ENCODE measurements at places on chromosomes 12 and 14.

DNA sequence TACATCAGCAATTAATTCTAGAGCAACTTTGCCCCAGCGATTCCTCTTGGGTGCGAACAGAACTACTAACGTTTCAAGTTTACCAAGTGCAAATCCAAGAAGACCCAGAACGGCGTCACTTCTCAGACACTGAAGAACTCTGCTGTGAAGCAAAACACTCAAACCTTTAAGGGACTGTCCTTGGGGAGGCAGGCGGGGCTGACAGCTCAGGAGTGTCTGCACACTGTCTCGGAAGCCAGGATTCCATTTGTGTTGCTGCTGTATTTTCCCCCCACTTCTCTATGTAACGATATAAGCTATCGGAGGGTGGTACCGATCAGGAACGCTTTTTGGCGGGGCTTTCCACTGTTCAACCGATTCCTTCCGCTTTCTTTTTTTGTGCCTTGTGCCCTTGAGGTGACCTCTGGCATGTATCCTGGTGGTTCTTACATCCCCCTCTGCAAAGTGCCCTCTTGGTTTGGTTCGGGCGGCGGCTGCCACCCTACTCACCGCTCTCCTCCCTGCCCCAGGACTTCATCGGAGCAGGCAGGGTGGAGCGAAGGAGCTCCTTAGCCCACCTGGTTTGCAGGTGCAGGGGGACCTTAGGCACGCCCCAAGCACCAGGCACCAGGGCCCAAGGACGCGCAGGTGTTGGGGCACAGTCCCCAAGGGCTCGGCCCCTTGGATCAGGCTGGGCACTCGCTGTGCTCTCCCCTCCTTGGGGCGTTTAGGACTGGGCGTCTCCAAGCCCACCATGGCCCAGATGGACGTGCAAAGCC is 19.2 kb upstream of the MLXIP start:
- H3K36me3 ChIP-seq: peaks cover 9% of the 10 kb centered on the region
- no peak for DNase-seq
- peaks cover 24% of the 10 kb centered on the region for H3K4me1 ChIP-seq

DNA sequence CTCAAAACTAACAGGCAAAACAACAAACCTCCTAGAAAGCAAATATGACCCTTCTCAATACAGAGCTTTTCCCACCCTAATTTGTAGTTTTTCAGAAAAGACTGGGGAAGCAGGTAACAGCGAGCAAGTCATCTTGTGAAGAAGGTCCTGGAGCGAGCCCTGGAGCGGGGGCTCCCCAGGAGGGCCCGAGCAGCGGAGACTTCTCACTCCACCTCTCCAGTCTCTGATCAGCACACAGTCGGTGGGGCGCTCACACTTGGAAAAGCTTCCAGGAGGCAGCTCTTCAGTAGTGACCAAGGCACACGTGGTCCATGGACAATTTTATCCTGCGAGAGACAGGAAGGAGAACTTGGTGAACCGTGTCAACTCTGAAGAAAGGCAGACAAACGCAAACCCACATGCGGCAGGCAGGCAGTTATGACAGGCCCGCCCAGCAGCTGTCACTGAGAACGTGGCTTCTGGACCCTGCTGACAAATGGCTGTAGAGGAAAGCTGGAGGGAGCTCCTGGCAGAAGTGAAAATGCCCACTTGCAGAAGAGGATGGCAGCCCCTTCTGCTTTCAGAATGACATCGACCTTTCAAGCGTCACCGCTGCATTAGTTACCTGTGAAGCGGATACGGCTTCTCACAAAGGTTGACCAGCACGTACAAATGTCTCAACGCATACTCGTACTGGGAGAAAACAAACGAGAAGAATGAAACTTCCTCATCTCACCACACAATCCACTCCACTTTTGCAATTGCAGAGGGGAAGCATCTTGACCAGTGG is 44.2 kb downstream of the LGMN start:
- H3K4me3 ChIP-seq: no peak overlapping the region
- H3K27ac ChIP-seq: no peak overlapping the region
- no peak for DNase-seq
- no peaks in the 10 kb centered on the region for H3K27me3 ChIP-seq
- H3K36me3 ChIP-seq: no peaks in the 10 kb centered on the region
- H3K4me1 ChIP-seq: peaks cover 2% of the 10 kb centered on the region

- no peak for DNase-seq
- H3K27me3 ChIP-seq: no peaks in the 10 kb centered on the region
- H3K27ac ChIP-seq: no peak overlapping the region
- no peaks in the 10 kb centered on the region for H3K4me1 ChIP-seq
- no peaks in the 10 kb centered on the region for H3K36me3 ChIP-seq
- no peak overlapping the region for H3K4me3 ChIP-seq
Observed at GRCh38 chr12:61846765-61847164, 413.4 kb upstream of the USP15 start.

DNA sequence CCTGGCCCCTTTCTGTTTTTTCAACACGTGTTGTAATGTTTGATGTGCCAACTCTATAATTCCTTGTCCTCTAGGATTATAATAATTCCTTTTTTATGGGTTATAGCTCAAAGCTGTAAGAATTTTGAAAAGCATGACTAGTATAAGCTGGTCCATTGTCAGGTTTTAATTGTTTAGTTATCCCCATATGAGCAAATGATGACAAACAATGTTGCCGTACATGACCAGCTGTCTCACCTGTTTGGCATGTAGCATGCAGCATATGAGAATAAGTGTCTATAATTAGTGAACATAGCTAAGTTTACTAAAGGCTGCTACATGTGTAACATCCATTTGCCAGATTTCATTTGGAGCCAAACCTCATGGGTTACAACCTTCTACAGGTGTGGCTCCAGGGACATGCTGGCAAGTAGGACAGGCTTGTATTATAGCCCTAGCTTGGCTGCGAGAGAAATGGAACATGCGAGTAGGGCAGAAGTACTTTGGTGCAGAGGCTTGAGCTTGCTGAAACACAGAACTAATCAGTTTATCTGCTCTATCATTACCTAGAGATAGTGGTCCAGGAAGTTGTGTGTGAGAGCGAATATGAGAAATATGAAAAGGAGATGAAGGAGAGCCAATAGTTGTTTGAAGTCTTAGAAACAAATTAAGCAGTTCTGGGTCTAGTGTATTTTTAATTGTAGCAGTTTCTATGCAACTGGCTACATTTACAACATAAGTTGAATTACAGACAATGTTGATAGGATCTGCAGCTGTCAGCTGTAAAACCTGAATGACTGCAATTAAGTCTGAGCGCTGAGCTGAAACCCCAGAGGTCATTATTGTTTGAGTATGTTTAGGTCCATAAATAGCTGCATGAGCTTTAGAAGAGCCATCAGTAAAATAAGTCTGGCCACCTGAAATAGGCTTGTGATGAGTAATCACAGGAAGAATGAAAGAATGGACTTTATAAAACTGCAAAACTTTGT is 22.6 kb upstream of the MAPKAPK5 start:
- H3K4me1 ChIP-seq: no peaks in the 10 kb centered on the region
- no peak for DNase-seq
- no peaks in the 10 kb centered on the region for H3K36me3 ChIP-seq
- H3K4me3 ChIP-seq: no peak overlapping the region
- H3K27ac ChIP-seq: no peak overlapping the region

DNA sequence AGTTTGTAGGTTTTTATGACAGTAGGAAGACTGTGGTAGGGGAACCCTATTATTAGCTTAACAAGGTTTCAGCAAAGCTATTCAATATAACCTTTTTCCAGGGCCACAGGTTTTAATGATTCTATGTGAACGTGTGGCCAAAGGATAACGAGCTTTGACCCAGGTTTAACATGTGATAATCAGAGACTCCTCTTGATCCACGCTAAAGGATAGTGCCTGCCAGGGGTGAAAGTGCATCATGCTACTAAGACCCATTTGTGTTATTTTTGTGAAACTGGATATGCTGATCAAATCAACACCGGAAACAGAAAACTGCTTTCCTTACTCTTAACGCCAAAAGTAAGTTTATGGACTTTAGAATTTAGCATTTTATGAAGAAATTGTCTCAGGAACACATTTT is 909 bp upstream of the TAOK3 start:
- DNase-seq: no peak
- peaks cover 1% of the 10 kb centered on the region for H3K4me1 ChIP-seq
- no peaks in the 10 kb centered on the region for H3K27me3 ChIP-seq
- peak overlapping the region; percentile 66 for H3K4me3 ChIP-seq
- H3K36me3 ChIP-seq: no peaks in the 10 kb centered on the region

DNA sequence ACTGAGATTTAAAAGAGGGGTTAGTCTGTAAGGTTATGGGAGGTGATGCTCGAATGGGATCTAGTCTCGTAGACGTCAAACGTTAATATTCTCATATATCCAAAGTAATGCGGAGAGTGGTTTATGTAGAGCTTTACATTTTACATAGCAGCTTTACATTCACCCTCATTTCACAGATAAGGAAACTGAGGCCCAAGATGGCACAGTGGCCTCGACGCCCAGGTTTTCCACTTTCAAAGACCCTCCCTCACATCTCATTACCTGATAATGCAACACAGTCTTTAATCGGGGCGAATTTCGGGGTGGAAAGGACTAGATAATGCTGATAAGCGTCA is 450 bp upstream of the TDG start:
- no peak for DNase-seq
- H3K4me3 ChIP-seq: peak overlapping the region; percentile 85
- peaks cover 1% of the 10 kb centered on the region for H3K36me3 ChIP-seq
- peaks cover 12% of the 10 kb centered on the region for H3K4me1 ChIP-seq

- H3K27ac ChIP-seq: no peak overlapping the region
- no peaks in the 10 kb centered on the region for H3K27me3 ChIP-seq
- no peaks in the 10 kb centered on the region for H3K36me3 ChIP-seq
- H3K4me1 ChIP-seq: peaks cover 2% of the 10 kb centered on the region
Observed at GRCh38 chr12:25695574-25695973, 142.5 kb upstream of the LMNTD1 start.

GRCh38 chr14:97414718-97415098 is 617.5 kb downstream of the VRK1 start:
- H3K27ac ChIP-seq: no peak overlapping the region
- no peak overlapping the region for H3K4me3 ChIP-seq
- H3K36me3 ChIP-seq: no peaks in the 10 kb centered on the region
- H3K4me1 ChIP-seq: no peaks in the 10 kb centered on the region
- DNase-seq: no peak
- H3K27me3 ChIP-seq: no peaks in the 10 kb centered on the region

DNA sequence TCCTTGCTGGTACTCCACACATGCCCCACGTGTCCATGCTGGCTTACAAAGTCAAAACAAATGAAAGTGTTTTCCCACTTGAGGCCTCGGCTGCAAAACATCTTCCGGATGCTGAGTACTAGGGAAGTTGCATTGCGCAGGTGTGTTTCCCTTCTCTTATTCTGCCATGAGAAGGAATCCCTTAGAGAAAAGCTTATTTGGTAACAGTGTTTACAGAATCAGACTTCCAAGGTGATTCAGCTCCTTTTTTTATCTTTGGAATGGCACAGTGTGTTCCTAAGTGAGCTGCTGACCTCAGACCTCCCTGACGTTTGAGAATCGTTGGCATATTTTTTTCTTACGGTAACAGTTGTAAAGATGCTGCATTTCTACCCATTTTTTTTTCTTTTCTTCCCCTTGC is 211.3 kb downstream of the ESR2 start:
- H3K27me3 ChIP-seq: no peaks in the 10 kb centered on the region
- no peak overlapping the region for H3K27ac ChIP-seq
- H3K4me1 ChIP-seq: no peaks in the 10 kb centered on the region
- no peak overlapping the region for H3K4me3 ChIP-seq

- peaks cover 10% of the 10 kb centered on the region for H3K4me1 ChIP-seq
- peak overlapping the region; percentile 92 for H3K27ac ChIP-seq
- DNase-seq: peak; percentile 99
- H3K36me3 ChIP-seq: no peaks in the 10 kb centered on the region
Observed at GRCh38 chr12:22275843-22276242, 58.7 kb downstream of the ST8SIA1 start.

DNA sequence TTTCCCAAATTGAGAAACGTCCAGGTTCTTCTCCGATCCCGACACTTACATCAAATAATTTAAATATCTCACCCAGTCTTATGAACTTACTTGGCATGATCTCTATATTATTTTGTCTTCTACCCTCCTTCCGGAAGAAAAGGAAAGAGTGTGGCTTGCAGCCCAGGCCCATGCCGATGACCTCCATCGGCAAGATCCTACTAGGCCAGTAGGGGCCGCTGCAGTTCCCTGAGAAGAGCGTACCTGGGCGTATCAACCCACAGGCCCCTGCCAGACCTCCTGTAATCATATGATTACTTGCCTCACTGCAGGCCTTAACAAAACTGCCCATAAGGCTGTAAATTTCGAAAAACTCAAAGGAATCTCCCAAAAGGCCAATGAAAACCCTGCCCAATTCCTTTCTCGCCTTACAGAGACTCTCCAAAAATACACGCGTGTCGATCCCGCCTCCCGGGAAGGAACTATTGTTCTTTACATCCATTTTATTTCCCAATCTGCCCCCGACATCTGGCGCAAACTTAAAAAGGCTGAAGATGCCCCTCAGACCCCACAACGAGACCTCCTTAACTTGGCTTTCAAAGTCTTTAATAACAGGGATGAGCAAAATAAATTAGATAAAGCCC is 69.6 kb downstream of the MOK start:
- no peak overlapping the region for H3K4me3 ChIP-seq
- DNase-seq: peak; percentile 89
- 0 out of 2 replicates have a peak, but pooled peaks cover 1% of the 10 kb centered on the region for H3K36me3 ChIP-seq
- H3K27me3 ChIP-seq: no peaks in the 10 kb centered on the region
- H3K27ac ChIP-seq: no peak overlapping the region
- H3K4me1 ChIP-seq: peaks cover 4% of the 10 kb centered on the region

DNA sequence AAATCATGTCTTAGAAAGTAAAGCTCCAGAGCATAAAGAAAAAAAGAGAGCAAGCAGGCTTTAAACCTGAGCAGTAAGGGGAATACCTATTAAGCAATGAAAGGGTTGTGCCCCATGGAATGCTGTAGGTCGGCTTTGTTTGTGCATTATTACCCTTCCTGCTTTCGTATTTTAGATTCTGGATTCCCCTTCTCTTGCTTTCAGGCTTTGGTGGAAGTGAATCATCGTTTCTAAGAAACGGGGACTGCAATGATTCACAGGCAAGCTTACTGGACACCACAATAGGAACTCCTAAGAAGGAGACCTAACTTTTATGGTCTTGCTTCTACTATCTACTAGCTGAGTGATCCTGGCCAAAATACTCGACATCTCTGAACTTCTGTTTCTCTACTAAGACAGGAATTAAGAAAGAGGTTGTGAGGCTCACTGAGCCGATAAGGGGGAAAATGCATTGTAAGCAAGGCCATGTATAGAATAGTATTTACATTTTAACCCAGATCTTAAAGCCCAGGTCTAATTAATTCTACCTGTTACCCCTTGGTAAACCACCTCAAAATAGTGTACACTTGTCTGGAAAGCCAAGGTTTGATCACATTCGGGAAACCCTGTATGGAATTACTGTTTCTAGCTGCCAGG is 1.2 kb upstream of the BMAL2 start:
- peaks cover 3% of the 10 kb centered on the region for H3K36me3 ChIP-seq
- peak overlapping the region; percentile 28 for H3K27ac ChIP-seq
- no peaks in the 10 kb centered on the region for H3K27me3 ChIP-seq
- peak; percentile 98 for DNase-seq
- H3K4me1 ChIP-seq: peaks cover 15% of the 10 kb centered on the region

GRCh38 chr12:96403870-96404269 is 3.6 kb upstream of the CDK17 start:
- H3K27ac ChIP-seq: no peak overlapping the region
- H3K4me3 ChIP-seq: no peak overlapping the region
- DNase-seq: no peak
- H3K27me3 ChIP-seq: no peaks in the 10 kb centered on the region

Measured in IMR-90 (cell line).